Renal cortex interstitium (tissue), 15 donors: ENCODE measurements at places on chromosomes 3 and 15. TPM values are rescaled to one million over a fixed set of nuclear protein-coding genes. Genes with fewer than 3 reads are reported as not detected.

DNA sequence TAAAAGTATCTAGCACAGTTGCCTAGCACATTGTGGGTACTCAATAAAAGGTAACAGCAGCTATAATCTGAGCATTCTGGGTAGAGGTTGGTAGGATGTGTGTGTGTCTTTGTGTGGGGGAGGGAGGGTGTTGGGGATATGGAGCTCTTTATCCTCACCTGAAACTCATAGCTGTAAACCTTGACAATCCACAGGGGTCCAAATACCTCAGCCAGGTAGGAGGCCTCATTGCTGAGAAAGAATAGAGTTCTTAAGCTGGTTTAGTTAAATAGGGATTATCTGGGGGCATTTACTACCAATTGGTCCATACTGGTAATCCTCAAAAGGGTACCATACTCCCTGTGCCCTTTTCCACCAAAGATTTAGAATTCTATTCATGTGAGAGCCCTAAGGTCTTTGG, 3.9 kb downstream of the SERF2 start:
- no peak for DNase-seq

XYLB gene
- 13.2 TPM for polyA plus RNA-seq

DNA sequence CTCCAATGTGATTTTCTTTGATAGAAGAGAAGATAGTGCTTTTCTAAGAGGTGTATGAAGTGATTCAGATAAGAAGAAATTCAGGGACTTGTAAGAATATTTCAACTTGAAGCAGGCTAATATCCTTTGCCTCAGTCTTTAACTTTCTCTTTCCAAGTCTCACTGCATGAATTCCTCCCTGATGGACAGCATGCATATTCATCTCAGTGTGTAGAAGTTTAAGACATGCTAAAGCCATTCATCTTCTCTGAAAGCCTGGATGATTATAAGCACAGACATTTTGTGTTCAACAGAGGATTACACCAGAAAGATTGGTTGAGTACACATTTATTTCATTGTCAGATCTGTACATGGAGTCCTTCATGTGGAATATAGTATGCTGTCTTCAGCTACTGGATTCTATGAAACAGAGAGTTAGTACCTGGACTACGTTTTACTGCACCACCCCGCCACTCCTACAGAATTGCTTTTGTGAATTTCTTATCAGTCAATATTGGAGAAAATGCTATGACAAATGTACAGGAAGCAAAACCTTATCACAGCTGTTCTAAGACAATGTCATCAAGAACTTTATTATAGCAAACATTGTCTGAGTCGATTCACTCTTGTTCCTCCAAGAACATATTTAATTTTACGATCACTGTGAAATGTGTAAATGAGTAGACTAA, 1346.1 kb downstream of the OTOL1 start:
- no peak for DNase-seq

GRCh38 chr3:140682586-140682985, 4.7 kb downstream of the TRIM42 start:
- DNase-seq, result no peak

DNA sequence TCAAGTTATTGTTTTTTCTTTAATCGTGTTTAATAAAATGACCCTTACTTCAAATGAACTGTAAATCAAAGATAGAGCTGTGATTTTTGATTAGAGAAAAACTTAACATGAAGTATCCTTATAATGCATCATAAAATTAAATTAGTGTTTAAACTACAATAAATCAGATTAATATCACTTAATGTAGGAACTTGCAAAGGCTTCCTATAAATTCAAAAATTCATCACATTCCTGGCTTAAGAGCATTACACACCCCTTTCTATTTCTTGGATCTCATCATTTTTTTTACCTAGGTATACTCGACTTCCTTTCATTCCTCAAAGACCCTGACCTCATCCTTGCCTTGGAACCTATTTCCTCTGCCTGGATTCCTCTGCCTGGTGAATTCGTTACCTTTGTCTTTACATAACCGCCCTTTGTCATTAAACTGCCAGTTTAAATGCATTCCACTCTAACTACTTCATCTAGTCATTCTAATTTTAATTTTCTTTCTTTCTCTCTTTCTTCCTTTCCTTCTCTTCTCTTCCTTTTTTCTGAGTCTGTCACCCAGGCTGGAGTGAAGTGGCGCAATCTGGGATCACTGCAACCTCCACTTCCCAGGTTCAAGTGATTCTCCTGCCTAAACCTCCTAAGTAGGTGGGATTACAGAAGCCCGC, 1244.5 kb downstream of the OTOL1 start:
- DNase-seq, result no peak

ZPLD1 gene
- polyA plus RNA-seq, result 0.78 TPM

CLDN16 gene
- 35.9 TPM for polyA plus RNA-seq

DNA sequence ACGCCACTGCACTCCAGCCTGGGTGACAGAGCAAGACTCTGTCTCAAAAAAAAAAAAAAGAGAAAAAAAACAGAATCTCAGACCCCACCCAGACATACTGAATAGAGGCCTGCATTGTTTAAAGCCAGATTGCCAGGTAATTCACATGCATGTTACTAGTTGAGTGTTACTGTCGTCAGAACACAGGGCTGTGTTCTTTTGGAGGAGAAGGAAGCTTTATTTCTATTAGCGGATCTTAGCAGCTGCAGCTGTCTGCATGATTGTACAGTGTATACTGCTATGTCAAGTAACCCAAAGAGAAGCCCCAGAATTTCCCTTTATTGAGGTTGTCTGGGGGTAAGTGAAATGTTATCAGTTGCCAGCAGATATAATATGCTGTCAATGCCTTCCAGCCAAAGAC, 496.6 kb upstream of the NAALADL2 start:
- no peak for DNase-seq

DNA sequence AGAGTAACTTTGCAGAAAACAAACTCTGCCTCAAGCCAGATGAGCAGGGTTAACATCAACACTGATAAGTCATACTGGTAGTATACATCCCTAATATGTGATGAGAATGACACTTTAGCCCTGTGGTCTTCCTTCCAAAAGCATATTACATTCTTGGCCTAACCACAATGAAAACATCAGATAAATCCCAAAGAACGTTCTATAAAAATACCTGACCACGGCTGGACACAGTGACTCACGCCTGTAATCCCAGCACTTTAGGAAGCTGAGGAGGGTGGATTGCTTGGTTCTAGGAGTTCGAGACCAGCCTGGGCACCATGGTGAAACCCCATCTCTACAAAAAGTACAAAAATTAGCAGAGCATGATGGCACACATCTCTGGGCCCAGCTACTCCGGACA, 4.7 kb downstream of the TMCC1 start:
- no peak for DNase-seq

GRCh38 chr3:16917256-16917935, 32.6 kb downstream of the PLCL2 start:
- no peak for DNase-seq

DNA sequence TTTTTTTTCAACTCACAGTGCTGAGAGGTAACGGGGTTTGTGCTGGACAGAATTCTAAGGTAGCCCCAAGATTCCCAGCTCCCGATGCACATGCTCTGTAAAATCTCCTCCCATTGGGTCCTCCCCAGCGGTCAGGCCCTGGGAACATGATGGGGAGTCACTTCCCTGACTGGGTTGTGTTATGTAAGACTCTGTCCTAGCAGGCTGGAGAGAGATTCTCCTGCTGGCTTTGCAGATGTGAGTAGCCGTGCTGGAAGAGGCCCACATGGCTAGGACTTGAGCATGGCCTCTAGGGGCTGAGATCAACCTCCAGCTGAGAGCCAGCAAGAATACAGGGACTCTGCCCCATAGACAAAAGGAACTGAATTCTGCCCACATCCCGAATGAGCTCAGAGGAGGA, 83.7 kb upstream of the OXTR start:
- no peak for DNase-seq

TNFAIP8L3 gene
- polyA plus RNA-seq, result 1.8 TPM

THSD4 gene
- polyA plus RNA-seq, result 36.6 TPM

- no peak for DNase-seq
Measured at GRCh38 chr3:185103359-185104127, 49.3 kb downstream of the C3orf70 start.

- no peak for DNase-seq
Measured at GRCh38 chr15:29270976-29271375, 1.4 kb upstream of the NSMCE3 start.

DNA sequence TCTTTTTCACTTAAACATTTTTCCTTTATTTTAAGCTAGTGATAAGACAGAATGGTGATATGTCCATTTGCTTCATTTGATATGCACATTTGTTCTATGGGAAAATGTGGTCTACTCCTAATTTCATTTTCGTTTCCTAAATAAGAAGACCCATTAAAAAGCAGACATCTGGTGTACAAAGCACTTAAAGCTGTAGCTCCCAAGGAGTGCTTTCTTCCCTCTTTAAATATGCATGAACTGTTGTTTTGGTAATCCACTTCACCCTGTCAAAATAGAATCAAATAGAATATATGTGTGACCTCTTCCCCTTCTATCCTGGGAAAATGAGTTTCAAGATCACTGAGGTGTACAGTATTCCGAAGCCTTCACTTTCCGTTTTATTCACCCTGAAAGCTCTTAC, 182.8 kb downstream of the ROBO2 start:
- no peak for DNase-seq

PLA2G4E gene
- not detected for polyA plus RNA-seq

DNA sequence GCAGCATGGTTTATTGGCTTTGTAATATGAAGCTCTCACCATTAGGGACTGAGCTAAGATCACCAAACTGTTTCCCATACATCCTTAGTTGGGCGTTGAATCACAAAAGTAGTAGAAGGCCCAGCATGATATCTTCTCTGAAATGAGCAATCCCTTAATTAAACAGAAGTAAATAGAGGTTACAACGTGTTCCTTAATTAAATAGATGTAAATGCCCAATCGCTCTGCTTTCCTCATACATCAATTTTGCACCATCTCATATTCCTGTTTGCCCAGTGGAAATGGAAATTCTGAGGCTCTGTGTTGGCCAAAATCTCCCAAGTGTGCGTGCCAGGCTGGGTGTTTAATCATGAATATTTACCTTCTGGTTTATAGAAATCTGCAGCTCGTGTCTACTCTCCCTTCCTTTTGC, 107.4 kb upstream of the FOXB1 start:
- no peak for DNase-seq

GRCh38 chr3:114221165-114221880, 16.1 kb downstream of the ZNF80 start:
- no peak for DNase-seq

- no peak for DNase-seq
Measured at GRCh38 chr3:58274027-58274614, 31.9 kb upstream of the RPP14 start.

CHDH gene
- polyA plus RNA-seq, result 9.2 TPM

GRCh38 chr3:54176106-54176505, 53.8 kb downstream of the CACNA2D3 start:
- no peak for DNase-seq

PLXNB1 gene
- polyA plus RNA-seq, result 190 TPM

DNA sequence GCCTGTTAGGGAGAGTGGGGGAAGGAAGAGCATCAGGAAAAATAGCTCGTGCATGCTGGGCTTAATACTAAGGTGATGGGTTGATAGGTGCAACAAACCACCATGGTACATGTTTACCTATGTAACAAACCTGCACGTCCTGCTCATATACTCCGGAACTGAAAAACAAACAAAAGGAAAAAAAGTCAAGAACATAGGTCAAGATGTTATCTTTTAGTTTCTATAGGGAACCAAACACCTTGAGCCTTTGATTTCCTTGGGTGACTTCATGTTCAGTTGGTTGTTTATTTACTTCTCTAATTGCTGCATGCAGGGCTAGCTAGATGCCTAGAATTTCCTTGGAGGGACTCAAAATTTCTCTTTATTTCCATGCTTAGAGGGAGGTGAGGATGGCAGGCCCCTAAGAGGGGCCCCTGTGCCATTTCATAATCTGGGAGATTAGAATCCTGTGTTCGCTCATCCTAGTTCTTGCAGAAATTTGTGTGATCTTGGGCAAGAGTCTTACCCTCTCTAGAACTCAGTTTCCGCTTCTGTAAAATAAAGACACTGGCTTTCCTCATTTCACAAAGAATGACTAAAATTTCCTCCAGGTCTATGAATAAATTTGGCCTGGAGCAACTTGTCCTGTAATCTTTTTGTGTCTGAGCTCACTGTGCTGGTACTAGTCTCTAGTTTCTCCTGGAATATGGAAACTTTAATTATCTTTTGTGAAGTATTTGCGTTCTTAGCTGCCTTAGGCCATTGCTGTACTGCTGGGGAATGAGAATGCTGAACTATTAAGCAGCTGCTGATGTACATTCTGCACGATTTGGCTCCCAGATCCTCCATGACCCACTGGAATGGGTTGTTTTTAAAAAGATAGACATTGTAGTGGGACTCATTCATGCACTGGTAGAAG, 457.5 kb downstream of the EDEM1 start:
- no peak for DNase-seq

GRCh38 chr15:69290346-69291164, 8.2 kb upstream of the PAQR5 start:
- DNase-seq, result no peak

DNA sequence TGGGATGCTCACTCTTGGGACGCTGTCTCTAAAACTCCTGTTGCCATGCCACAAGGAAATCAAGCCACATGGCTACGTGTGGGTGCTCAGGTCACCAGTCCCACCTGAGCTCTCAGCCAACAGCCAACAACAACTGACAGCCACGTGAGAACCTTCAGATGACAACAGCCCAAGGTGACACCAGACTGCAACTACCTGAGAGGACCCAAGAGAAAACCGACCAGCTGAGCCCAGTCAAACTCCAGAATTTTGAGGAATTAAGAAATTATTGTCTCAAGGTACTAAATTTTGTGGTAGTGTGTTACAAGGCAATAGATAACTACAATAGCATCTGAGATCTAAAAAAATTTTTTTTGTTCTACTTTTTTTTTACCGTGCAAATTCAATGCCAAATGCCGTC, 75.2 kb downstream of the ITGA11 start:
- no peak for DNase-seq

GASK1A gene
- polyA plus RNA-seq, result 4.1 TPM

GRCh38 chr3:43503067-43503728, 118.6 kb downstream of the ANO10 start:
- no peak for DNase-seq

DNA sequence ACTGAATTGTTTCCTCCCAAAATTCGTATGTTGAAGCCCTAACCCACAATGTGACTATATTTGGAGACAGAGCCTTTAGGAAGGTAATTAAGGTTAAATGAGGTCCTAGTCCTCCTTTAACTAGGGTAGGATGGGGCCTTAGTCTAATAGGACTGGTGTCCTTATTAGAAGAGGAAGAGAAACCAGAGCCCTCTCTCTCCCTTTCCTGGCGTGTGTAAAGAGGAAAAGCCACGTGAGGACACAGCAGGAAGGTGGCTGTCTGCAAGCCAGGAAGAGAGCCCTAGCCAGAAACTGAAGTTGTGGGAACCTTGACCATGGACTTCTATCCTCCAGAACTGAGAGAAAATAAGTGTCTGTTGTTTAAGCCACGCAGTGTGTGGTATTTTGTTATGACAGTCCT, 94.3 kb downstream of the OXNAD1 start:
- no peak for DNase-seq

GRCh38 chr3:148815316-148816110, 12.1 kb upstream of the CPB1 start:
- no peak for DNase-seq

GRCh38 chr3:53646723-53647122, 152.3 kb downstream of the CACNA1D start:
- no peak for DNase-seq
